Bronchus fibroblast of lung (primary cell): ENCODE measurements at places on chromosomes 4 and X. TPM values are rescaled to one million over a fixed set of nuclear protein-coding genes. Genes with fewer than 3 reads are reported as not detected.

Gene ZXDA
- 1.3 and 2.2 TPM in 2 replicates for total RNA-seq

Gene CACNA1F
- not detected in 2 replicates for total RNA-seq

Gene TMEM35A
- 5.5 and 6.1 TPM in 2 replicates for total RNA-seq

Gene PNCK
- 0.15 TPM in 1 of 2 replicates, not detected in the other for total RNA-seq

Gene SH2D1A
- total RNA-seq: not detected in 2 replicates

Gene GAB1
- 4.6 and 7.6 TPM in 2 replicates for total RNA-seq

Gene INTU
- 1.3 and 1.6 TPM in 2 replicates for total RNA-seq

Gene GAGE12F
- not detected in 2 replicates for total RNA-seq

Gene ZNF732
- total RNA-seq: 1.0 and 1.2 TPM in 2 replicates

Gene TMSB15C
- 3.3 and 6.2 TPM in 2 replicates for total RNA-seq

Gene NAT8L
- total RNA-seq: under 0.01 TPM in 1 of 2 replicates, not detected in the other

Gene FRMD7
- not detected in 2 replicates for total RNA-seq

Gene SLC7A11
- total RNA-seq: 8.8 and 10.9 TPM in 2 replicates

Gene LDB2
- total RNA-seq: 3.9 and 6.7 TPM in 2 replicates

Gene ART3
- total RNA-seq: under 0.01 TPM in 1 of 2 replicates, not detected in the other

Gene JCHAIN
- total RNA-seq: not detected in 2 replicates

Gene MAEA
- 71.2 and 73.8 TPM in 2 replicates for total RNA-seq

Gene GAGE2A
- not detected in 2 replicates for total RNA-seq

Gene SOWAHD
- 0.17 and 0.30 TPM in 2 replicates for total RNA-seq

Gene DUSP21
- total RNA-seq: not detected in 2 replicates

Gene PNMA6A
- 1.8 and 3.1 TPM in 2 replicates for total RNA-seq

Gene TEX13C
- total RNA-seq: not detected in 2 replicates

Gene GJB1
- not detected in 2 replicates for total RNA-seq
